Activated CD8-positive, alpha-beta T cell treated with anti-CD3 and anti-CD28 coated beads, Interleukin-2, amount 10 ng/mL, durations not matched to agents 7 days and 5 days (primary cell): ENCODE measurements at places on chromosomes 6 and 20.

- no peaks in the 10 kb centered on the region for H3K36me3 ChIP-seq
- H3K27ac ChIP-seq: no peak overlapping the region
- peaks cover 43% of the 10 kb centered on the region for H3K27me3 ChIP-seq
- no peak overlapping the region for H3K4me3 ChIP-seq
- DNase-seq: no peak
These were observed 24.3 kb upstream of the LRFN2 start for GRCh38 chr6:40611434-40611833.

DNA sequence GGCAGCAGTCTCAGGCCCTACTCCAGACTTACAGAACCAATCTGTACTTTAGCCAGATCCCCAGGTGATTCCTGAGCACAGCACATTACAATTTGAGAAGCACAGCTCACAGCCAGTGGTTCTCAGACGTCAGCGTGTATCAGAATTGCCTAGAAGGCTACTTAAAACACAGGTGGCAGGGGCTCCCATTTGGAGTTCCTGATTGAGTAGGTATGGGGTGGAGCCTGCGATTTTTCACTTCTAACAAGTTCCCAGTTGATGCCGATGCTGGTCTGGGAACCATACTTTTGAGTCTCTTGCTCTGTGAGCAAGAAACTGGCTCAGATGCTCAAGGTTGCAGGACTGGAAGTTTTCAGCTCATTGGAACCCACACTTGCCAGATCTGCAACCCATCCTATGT is 89.5 kb downstream of the ZFP64 start:
- H3K27me3 ChIP-seq: peaks cover 39% of the 10 kb centered on the region
- no peak for DNase-seq
- no peak overlapping the region for H3K4me3 ChIP-seq
- H3K36me3 ChIP-seq: no peaks in the 10 kb centered on the region

GRCh38 chr20:5977223-5977622 is 26.8 kb downstream of the MCM8 start:
- H3K4me1 ChIP-seq: no peaks in the 10 kb centered on the region
- no peaks in the 10 kb centered on the region for H3K27me3 ChIP-seq
- H3K36me3 ChIP-seq: peaks cover 51% of the 10 kb centered on the region
- no peak for DNase-seq
- no peak overlapping the region for H3K27ac ChIP-seq

- peaks cover 3% of the 10 kb centered on the region for H3K36me3 ChIP-seq
- peak overlapping the region; percentile 87 for H3K4me3 ChIP-seq
- H3K4me1 ChIP-seq: peaks cover 20% of the 10 kb centered on the region
These were observed 63.6 kb downstream of the GTF2H5 start for GRCh38 chr6:158231551-158232315.

- DNase-seq: no peak
- no peak overlapping the region for H3K27ac ChIP-seq
- H3K27me3 ChIP-seq: peaks cover 12% of the 10 kb centered on the region
- no peaks in the 10 kb centered on the region for H3K4me1 ChIP-seq
These were observed 59.2 kb downstream of the STMND1 start for GRCh38 chr6:17161076-17161475.

GRCh38 chr20:55488593-55488992 is 516.7 kb downstream of the CBLN4 start:
- DNase-seq: no peak
- no peak overlapping the region for H3K4me3 ChIP-seq
- H3K36me3 ChIP-seq: peaks cover 2% of the 10 kb centered on the region
- H3K27ac ChIP-seq: no peak overlapping the region
- no peaks in the 10 kb centered on the region for H3K27me3 ChIP-seq

- peak overlapping the region; percentile 20 for H3K27ac ChIP-seq
- H3K4me1 ChIP-seq: peaks cover 26% of the 10 kb centered on the region
- no peaks in the 10 kb centered on the region for H3K36me3 ChIP-seq
- H3K27me3 ChIP-seq: no peaks in the 10 kb centered on the region
These were observed 41.8 kb downstream of the FARS2 start for GRCh38 chr6:5302995-5303622.

GRCh38 chr20:63957004-63957689 is 931 bp upstream of the UCKL1 start:
- H3K36me3 ChIP-seq: peaks cover 12% of the 10 kb centered on the region
- peak overlapping the region; percentile 87 for H3K27ac ChIP-seq
- peaks cover 39% of the 10 kb centered on the region for H3K4me1 ChIP-seq
- no peaks in the 10 kb centered on the region for H3K27me3 ChIP-seq
- peak overlapping the region; percentile 78 for H3K4me3 ChIP-seq

DNA sequence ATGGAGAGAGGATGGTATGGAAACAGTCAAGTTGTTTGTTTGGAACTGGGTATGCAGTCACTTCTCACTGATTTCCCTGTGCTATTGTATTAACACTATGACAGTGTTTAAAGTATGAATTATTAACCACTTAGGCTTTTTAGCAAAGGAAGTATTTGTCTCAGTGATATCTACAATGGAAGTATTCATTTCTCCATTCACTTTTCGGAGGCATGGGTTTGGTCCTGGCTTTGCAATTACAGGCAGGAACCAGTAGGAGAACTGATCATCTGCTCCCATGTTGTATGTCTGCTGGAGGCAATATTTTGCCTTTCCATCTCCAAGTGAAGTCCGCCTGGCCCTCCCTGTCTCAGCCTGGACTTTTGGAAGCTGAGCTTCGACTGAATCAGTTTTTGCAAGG is 30.6 kb upstream of the EXOC2 start:
- H3K27me3 ChIP-seq: peaks cover 15% of the 10 kb centered on the region
- H3K4me1 ChIP-seq: peaks cover 6% of the 10 kb centered on the region
- H3K36me3 ChIP-seq: no peaks in the 10 kb centered on the region
- H3K4me3 ChIP-seq: no peak overlapping the region
- H3K27ac ChIP-seq: no peak overlapping the region
- no peak for DNase-seq

- no peak overlapping the region for H3K27ac ChIP-seq
- no peak for DNase-seq
- no peaks in the 10 kb centered on the region for H3K36me3 ChIP-seq
- H3K4me1 ChIP-seq: no peaks in the 10 kb centered on the region
- H3K27me3 ChIP-seq: no peaks in the 10 kb centered on the region
These were observed 109.3 kb downstream of the TMEM242 start for GRCh38 chr6:157213907-157214565.

- H3K36me3 ChIP-seq: no peaks in the 10 kb centered on the region
- no peak within 1 kb of the TSS for H3K27ac ChIP-seq
- H3K4me1 ChIP-seq: peaks cover 6% of the 10 kb centered on the region
- peak; percentile 28 for DNase-seq
These were observed at the start of gene KCNK15 for GRCh38 chr20:44745598-44746366. Gene KCNK15 (plus strand): TSS chr20:44745865. CDS start chr20:44745911, 46 bp downstream.

DNA sequence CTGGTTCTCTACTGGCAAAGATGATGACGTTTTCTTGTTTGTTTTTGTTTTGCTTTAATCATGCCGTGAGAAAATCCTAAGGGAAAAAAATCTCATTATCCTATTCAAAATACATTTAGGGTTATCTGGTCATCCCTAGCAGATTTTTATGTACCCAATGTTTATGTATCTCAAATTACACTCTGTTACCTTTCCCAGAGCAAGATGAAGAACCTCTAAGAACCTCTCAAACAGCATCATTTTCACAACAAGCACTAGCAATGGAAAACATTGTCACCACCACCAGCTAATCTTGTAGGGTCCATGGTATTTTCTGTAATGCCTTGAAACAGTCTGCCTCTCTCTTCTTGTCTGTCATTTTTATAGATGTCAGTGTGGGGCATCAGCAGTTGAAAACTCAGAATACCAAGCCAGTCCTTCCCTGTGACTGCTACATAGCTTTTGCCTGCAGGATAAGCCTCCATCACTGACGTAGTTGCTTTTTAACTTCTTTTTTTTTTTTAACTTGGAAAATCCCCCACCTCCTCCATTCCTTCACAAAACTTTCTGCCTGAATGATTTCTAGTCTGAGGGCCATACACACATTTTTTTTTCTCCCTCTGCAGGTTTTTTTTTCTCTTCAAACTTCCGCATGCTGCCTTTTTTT is 2.4 kb upstream of the SNAP25 start:
- H3K4me3 ChIP-seq: no peak overlapping the region
- H3K36me3 ChIP-seq: no peaks in the 10 kb centered on the region
- H3K27me3 ChIP-seq: peaks cover 16% of the 10 kb centered on the region
- no peak overlapping the region for H3K27ac ChIP-seq

DNA sequence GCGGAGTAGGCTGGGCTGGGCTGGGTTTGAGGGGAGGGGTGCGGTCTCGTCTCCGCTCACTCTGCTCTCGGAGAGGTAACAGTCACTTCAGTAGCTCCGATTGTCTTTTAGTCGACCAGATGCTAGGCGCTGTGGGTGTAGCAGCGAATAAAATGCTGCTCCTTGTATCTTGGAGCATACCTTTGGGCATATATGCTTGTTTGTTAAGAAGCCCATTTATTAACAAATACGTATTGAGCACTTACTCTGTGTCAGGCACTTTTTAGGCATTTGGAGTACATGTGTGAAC is 545 bp downstream of the ACTR5 start:
- H3K4me3 ChIP-seq: peak overlapping the region; percentile 93
- DNase-seq: peak; percentile 70
- H3K4me1 ChIP-seq: peaks cover 29% of the 10 kb centered on the region
- H3K36me3 ChIP-seq: peaks cover 11% of the 10 kb centered on the region
- H3K27ac ChIP-seq: peak overlapping the region; percentile 82

DNA sequence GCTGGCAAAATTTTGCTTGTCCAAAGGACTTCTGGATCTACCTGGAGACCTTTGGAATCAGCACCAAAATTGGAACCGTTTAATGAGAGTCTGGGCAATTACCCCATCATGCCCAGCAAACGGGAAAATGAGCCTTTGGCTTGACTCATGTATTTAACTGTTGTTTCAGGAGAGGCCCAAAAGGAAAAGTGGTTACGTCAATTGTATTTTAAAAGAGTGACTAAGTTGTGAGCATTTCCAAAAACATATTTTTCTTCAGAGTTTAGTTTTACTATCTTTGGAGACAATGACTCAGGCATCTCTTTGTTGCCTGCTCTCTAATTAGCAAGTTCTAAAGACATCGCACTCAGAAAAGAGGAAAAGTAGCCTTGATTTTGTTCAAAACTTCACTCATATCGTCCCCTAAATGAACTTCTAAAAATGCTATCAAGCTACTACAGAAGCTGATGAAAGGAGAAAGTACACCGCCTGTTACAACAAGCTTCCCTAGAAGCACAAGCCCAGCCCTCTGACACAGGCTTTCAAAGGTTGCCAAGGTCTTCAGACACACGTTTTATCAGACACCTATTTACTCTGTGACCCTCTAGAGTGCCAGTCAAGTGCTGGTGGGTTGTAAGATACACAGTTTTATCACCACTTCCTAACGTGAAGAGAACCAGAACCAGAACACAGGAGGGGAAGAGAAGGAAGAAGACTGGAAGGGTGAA is 146.2 kb downstream of the TBX18 start:
- no peaks in the 10 kb centered on the region for H3K27me3 ChIP-seq
- no peak overlapping the region for H3K4me3 ChIP-seq
- H3K4me1 ChIP-seq: no peaks in the 10 kb centered on the region
- H3K36me3 ChIP-seq: no peaks in the 10 kb centered on the region
